Spinal cord (tissue), 10 donors: ENCODE measurements at places on chromosomes 7 and 10. TPM values are rescaled to one million over a fixed set of nuclear protein-coding genes. Genes with fewer than 3 reads are reported as not detected.

GRCh38 chr7:130906575-130906974, 172.6 kb upstream of the KLF14 start:
- no peak for DNase-seq

The SMKR1 gene
- polyA plus RNA-seq, result 19.0 TPM

The ACADSB gene
- polyA plus RNA-seq, result 17.2 TPM

The AZGP1 gene
- polyA plus RNA-seq, result 0.79 TPM

The KCND2 gene
- 86.4 TPM for polyA plus RNA-seq

GRCh38 chr7:130926001-130926691, 192.1 kb upstream of the KLF14 start:
- no peak for DNase-seq

DNA sequence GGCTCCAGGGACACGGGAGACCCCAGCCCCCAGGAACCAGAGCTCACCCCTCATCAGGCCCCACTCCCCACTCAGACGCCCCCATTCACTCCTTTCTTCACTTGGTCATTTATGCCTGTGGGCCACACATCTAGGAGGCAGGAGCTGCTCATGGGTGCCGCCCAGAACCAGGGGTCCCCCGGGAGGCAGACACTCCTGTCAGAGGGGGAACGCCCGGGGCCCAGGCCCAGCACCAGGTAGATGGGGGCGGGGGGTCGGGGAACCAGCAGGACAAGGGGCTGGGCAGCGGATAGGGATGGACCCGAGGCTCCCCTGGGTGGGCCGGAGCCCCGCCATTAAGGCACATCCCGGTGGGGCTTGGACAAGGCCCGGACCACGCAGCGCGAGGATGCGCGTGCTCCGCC, 11.8 kb downstream of the CALY start:
- no peak for DNase-seq

DNA sequence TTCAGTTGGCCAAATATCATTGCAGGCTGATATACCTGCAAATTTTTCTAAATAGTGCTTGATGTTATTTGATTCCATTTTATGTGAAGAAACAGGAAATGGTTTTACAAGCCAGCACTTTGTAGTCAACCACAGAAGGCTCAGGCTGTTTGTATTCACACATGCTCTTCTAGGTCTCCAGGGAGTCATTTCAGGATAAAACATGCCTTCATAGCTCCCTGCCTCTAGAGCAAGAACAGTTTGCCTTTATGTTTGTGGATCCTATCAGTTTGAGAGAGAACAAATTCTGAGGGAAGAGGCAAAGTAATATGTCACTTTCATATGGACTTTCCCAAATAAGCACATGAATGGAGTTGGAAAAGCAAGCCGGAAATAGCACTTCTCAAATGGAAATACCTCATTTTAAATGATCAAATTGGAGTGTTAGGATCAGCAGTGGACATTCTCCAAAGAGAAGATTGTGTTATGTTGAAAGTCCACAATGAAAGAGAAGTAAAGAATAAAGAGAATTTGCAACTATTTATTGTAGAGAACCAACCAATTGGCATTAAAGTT, 277.6 kb downstream of the KCND2 start:
- peak; percentile 51 for DNase-seq

The SLC18A3 gene
- polyA plus RNA-seq, result 17.0 TPM

- peak; percentile 36 for DNase-seq
These were observed 257.7 kb upstream of the NFE2L3 start for GRCh38 chr7:25894002-25894901.

The OR2A1 gene
- polyA plus RNA-seq, result 0.13 TPM

DNA sequence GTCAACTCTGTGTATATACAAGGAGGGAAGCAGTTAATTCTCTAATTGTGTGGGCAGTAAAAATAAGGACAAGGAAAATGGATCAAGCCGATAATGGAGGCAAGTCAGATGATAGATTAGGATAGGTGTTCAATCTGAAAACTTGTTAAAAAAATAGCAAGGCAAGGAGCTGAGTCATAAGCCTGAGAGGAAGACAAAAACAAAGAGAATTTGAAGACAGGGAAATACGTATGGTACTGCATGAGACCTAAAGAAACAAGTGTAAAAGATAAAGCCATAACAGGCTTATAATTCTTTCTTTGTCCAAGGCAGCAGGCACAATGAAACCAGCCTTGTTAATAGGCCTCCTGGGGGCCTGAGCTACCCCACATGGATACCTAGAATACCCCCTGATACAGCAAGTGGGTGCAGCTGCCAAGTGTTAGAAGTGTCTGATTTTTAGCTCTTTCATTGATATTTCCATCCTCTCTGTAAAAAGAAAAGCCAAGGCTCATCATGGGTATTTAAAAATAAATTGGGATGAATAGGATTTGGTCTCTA, 1570.6 kb upstream of the LRRTM3 start:
- no peak for DNase-seq

DNA sequence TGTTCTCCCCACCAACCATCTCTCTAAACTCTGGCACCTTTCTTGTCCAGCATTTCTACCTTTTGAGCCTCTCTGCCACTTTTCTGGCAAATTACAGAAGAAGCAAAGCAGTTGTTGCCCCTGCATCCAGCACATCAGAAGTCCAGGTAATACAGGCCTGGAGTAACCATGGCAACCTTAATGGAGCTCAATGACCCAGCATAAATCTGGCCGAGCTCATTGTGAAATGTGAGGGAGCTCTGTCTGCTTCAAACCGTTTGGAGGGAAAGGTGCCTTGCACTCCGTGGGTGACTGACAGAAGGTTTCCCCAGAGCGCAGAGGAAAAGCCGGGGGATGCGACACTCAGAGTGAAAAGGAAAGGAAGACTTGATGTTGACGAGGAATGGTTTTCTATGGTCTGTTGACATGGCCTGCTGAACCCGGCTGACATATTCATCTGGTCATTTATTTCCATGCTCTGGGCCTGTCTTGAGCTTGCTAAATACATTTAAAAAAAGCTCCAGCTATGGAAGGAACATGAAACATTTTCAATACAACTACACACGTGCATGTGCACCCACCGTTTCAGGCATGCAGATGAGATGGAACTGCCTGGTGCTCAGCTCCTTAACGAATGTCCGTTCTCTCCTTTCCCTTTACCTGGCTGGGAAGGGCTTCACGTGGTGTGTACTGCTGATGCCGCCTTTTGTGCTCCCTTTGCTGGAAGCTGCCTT, 74.9 kb downstream of the ADRA2A start:
- peak; percentile 24 for DNase-seq

GRCh38 chr7:98647326-98647725, 30.2 kb downstream of the NPTX2 start:
- no peak for DNase-seq

DNA sequence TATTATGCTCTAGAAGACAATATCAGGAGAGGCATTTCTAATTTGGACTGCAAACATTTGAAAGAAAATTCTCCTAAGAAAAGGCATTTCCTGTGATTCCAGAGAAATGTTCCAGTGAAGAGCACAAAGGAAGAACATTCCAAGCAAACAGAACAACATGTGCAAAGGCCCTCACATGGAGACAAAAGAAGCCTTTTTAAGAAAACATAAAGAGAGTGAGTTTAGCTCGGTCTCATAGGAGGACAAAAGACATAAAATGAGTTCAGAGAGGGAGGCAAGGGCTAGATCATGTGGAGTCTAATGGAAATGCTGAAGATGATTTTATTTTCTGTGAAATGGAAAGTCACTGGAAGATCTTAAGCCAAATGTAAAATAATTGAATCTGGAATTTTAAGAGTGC, 269.8 kb upstream of the HGF start:
- DNase-seq, result no peak

The GDF10 gene
- 11.2 TPM for polyA plus RNA-seq

The PKD2L1 gene
- polyA plus RNA-seq, result 0.41 TPM

The PAPSS2 gene
- 10.2 TPM for polyA plus RNA-seq

- no peak for DNase-seq
These were observed 297.4 kb upstream of the PCDH15 start for GRCh38 chr10:55098452-55098851.

- DNase-seq, result no peak
These were observed 40.6 kb downstream of the OSBPL3 start for GRCh38 chr7:24939416-24939815.

- no peak for DNase-seq
These were observed 113.8 kb upstream of the EEPD1 start for GRCh38 chr7:36039243-36039642.

The C7orf33 gene
- polyA plus RNA-seq, result not detected

DNA sequence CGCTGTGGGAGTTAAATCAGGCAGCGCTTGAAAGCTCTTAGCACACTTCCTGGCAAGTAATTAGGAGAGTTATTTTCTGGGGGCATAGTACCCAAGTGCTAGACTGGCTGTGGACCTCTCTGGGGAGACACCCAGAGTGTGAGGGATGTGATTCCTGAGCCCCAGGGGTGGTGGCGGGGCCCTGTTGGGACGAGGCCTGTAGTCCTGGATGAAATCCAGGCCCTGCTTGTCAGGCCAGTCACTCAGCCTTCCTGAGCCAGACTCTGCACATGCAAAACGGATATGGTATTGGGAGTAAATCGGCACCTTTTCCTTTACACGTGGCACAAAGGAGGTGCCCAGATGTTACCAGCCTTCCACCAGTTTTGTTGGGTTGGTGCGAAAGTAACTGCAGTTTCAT, 31.2 kb downstream of the TRRAP start:
- peak; percentile 5 for DNase-seq

DNA sequence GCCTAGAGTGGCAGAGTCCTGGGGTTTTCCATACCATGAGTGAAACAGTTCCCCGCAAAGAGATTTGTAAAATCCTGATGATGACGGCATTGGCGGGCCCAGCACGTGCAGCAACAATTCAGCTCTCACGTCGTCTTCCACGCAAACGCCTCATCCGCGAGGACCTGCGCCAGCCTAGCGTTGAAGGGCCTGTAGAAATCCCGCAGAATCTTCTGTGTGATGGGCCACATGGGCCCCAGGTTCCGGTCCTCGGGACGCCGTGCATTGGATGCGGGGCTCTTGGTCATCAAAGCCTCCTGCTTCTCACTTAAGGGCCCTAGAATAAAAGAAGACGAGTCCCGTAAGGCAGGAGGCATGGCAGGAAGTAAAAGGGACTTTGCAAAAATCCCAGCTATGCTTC, 83.4 kb downstream of the CHST15 start:
- no peak for DNase-seq

The FGFR2 gene
- polyA plus RNA-seq, result 103 TPM

DNA sequence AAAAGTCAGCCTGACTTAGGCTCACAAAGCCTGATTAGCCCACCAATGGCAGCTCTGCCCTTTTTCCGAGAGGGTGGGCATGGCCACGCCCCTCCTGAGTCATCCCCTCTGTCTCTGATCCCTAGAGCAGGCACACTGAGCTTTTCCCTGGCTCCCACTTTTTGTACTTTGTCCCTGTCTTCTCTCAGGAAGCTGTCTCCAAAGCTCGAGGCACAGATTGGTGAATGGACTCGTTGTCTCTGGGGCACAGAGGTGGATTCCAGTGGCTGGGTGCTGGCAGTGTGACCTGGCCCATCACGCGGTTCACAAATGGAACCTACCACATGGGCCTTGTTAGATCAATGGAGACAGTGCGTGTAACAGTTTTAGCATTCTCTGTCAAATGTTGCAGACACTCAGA, 313.5 kb downstream of the WDR37 start:
- DNase-seq, result no peak

DNA sequence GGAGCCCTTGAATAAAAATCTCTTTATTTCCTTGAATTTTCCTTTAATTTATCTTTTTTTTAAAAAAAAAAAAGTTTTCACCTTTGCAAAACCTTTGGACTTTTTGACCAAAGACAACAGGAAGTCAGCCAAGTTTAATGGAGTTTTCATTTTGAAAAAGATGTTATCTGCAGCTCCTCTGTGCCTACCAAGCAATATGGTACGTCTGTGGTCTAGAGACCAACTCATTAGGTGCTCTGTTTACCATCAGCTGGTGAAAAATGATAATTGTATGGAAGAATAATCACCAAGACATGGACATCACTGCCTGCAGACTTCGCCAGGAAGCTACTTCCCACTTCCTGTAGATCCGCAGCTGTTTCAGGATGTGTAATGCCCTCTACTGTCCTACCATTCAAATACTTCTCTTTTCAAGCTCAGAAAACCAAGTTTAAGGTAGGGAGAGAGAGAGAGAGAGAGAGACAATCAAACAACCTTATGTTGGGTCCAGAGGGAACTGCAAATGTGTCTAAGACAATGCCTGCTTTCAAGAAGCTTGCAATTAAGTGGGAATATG, 18.7 kb downstream of the PLXNA4 start:
- peak; percentile 60 for DNase-seq

DNA sequence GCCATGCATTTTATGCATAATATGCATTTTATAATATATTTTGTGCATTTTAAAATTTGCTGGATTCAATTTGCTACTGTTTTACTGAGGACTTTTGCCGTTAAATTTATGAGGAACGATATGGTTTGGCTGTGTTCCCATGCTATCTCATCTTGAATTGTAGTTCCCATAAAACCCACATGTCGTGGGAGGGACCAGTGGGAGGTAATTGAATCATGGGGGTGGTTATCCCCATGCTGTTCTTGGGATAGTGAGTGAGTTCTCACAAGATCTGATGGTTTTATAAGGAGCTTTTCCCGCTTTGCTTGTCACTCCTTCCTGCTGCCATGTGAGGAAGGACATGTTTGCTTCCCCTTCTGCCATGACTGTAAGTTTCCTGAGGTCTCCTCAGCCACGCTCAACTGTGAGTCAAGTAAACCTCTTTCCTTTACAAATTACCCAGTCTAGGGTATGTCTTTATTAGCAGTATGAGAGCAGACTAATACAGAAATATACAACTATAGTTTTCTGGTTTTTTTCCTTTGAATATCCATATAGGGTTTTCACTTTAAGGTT, 201.4 kb upstream of the SH2B2 start:
- no peak for DNase-seq

The WDR91 gene
- 27.4 TPM for polyA plus RNA-seq

The POLR2J2 gene
- polyA plus RNA-seq, result 2.2 TPM

- no peak for DNase-seq
These were observed 57.0 kb upstream of the GPR158 start for GRCh38 chr10:25117757-25118156.

GRCh38 chr10:20276127-20276979, 460.1 kb downstream of the PLXDC2 start:
- DNase-seq, result peak; percentile 31

DNA sequence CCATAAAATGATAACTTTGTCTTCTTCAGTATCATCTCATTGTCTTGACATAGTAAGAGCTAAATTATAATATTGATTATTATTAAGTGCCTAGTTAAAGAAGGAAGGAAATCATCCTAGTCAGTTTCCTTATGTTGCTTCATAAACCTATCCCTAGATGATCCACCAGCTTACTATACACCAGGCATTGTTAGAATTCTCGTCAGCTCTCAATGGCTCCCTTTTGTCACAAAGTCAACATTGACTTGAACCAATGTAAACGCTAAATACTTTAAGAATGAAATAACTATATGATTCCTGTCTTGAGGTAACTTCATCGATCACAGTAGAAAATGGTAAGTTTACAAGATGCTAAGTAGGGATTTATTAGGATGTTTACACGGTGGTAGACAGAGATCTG, 1162.9 kb downstream of the CNTNAP2 start:
- no peak for DNase-seq

The PPP1R9A gene
- 34.6 TPM for polyA plus RNA-seq

DNA sequence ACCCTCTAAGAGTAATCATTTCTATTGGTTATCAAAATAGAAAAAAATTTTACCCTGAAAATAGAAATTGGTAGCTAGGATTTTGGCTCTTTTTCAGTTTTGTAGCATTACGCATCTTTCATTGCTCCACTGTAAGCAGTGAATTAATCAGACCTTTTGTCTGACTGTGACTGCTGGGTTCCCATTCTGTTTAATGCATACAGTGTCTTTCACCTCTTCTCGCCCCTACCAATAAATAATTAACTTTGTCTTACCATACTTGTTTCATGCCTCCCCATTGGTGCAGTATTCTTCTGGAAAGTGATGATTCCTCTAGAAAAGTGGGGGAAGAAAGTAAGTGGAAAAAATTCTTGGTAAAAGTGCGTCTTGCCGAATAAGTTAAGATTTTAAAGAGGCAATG, 73.2 kb downstream of the AP3M1 start:
- no peak for DNase-seq

The TUBB8 gene
- polyA plus RNA-seq, result 0.43 TPM

- DNase-seq, result no peak
These were observed 423.2 kb downstream of the CNTNAP2 start for GRCh38 chr7:146539836-146540235.
